Activated CD8-positive, alpha-beta memory T cell treated with anti-CD3 and anti-CD28 coated beads for 1 hour (primary cell): ENCODE measurements at places on chromosomes 1 and 21.

DNA sequence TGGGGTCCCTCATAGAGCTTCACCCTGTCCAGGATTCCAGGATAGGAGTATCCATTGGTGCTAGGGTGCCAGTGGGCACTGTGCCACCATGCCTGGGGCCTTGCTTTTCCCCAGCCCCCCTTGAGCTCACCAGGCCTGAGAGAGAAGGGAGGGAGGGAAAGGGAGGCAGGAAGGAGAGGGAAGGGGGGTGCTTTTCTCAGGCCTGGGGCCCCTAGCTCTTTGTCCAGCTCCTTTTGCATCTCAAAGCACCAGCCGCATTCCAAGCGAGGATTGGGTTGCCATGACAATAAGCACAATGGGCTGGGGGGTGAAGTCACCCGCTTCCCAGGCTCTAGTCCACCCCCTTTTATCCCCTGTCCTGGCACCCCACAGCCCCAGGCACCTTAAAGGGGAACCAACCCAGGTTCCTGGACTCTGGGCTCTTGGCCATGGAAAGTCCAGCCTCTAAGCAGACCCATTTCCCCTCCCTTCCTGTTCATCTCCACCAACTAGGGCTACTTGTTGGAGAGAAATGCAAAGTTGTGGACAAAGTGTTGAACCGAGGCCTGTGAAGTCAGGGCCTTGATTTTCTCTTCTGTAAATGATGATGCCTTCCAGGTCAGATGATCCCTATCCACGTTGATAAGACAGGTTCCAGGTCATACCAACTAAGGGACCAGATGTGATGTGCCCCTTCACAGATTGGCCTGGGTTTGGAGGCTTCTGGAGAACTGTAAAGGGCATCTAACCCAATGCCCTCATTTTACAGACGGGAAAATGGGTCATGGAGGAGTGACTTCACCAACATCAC, 11.4 kb downstream of the THBS3 start:
- no peak for DNase-seq

DNA sequence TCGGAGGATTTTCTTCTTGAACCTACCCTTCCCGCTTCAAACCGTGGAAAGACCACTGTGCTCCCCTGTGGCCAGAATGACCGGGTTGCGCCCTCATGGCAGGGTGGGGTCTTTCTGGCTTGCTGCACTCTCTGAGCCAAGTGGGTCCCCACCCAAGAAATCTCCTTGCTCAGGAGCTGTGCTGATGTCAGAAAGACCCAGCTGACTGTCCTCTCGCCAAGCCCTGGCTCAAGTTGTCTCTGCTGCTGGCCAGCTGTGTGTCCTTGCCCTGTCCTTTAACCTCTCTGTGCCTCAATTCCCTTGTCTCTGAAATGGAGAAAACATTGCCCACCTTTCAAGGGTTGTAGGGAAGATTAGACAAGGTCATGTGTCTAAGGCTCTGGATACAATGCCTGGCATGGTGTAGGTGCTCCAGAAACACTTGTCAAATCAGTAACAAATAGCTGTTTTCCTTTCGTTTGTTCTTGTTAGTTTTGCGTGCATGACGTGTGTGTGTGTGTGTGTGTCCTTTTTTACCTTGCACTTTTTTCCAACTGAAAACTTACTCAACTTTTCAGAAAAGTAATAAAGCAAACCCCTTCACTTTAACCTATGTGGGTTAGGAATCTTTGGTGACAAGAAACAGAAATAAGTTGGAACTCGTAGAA, 41.1 kb upstream of the RPL11 start:
- no peak for DNase-seq

- no peak for DNase-seq
Measured at GRCh38 chr1:208781391-208782045, 537.3 kb upstream of the PLXNA2 start.

DNA sequence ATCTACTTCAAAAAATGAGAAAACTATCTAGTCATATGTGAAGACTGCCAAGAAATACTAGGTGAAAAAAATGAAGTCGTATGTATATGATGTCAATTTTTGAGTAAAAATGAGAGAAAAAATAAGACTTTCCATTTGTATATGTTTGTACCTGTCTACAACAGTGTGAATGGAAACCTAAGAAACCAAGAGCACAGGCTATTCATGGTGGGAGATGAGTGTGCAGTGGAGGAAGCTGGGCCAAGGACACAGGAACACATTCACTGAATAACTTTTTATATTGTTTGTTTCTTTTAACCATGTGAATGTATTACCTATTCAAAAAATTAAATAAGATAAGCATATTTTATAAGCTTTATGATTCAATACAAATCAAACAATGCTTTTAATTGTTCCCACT, 67.0 kb downstream of the ERO1B start:
- no peak for DNase-seq

DNA sequence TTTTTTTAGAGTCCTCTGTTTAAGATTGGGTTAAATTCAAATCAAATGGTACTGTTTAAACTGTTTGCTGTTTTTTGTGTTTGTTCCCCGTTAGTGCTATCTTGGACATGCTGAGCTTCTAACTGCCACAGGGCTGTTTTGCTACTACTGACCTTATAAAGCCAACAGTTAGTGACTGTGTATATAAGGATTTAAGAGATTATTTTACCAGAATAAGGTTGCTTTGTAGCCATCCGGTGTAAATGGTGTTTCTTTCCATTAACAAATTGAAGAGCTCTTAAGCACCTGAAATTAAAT, 37.0 kb downstream of the ZNF281 start:
- DNase-seq: no peak

GRCh38 chr1:223887747-223888418, 42.1 kb upstream of the TP53BP2 start:
- no peak for DNase-seq

DNA sequence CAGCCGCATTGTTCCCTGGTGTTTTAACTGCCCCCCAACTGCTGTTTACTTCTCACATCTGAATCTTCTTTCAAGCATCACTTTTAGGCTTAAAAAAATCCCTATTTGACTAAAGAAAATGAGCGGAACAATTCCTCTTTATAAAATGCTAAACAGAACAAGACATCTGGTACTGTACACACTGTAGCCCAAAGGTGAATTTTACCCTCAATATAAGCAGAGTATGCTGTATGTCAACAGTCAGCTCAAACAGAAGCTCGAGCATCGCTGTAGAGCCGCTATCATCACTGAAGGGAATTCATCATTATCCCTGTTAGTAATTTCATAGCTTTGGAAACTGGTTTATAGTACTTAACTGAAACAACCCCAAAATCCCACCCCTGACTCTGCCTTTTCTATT, 85.3 kb downstream of the LRRC8D start:
- no peak for DNase-seq

GRCh38 chr1:7516341-7516740, 254.8 kb upstream of the VAMP3 start:
- no peak for DNase-seq

DNA sequence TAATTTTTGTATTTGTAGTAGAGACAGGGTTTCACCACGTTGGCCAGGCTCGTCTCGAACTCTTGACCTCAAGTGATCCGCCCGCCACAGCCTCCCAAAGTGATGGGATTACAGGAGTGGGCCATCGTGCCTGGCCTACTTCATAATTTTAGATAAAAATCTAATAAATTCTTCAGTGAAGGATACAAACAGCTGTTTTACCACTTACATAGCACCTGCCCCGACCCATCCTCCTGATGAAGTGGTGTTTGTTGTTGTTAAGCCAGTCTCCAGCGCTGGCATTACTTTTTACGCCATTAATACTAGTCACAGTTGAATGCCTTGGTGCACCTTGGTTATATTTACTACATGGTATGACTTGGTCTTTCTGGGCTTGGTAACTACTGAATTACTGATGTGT, 12.3 kb upstream of the RAP1GAP start:
- DNase-seq: no peak

- DNase-seq: no peak
Measured at GRCh38 chr1:164625004-164625617, 66.1 kb downstream of the PBX1 start.

DNA sequence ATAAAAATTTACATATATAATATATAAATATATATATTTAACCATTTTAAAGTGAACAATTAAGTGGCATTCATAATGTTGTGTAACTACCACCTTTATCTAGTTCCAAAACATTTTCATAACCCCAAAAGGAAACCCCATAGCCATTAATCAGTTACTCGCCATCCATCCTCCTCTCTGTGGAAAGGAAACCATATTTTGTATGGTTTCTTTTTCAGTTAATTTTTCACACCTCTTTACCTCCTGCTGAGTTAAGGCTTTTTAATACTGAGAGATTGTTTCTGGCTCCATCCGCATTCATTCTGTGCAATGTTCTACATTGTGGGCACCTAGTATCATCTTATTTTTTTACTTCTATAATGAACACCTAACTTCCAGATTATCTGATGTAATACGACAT, 512.1 kb downstream of the LMO4 start:
- DNase-seq: no peak

- no peak for DNase-seq
Measured at GRCh38 chr1:20949871-20950590, 162.9 kb upstream of the HP1BP3 start.

- no peak for DNase-seq
Measured at GRCh38 chr1:103997631-103998030, 247.9 kb downstream of the AMY1C start.

GRCh38 chr21:16678429-16679160, 834.2 kb upstream of the CXADR start:
- DNase-seq: no peak

- DNase-seq: no peak
Measured at GRCh38 chr1:46406881-46407608, 12.9 kb downstream of the FAAH start.

DNA sequence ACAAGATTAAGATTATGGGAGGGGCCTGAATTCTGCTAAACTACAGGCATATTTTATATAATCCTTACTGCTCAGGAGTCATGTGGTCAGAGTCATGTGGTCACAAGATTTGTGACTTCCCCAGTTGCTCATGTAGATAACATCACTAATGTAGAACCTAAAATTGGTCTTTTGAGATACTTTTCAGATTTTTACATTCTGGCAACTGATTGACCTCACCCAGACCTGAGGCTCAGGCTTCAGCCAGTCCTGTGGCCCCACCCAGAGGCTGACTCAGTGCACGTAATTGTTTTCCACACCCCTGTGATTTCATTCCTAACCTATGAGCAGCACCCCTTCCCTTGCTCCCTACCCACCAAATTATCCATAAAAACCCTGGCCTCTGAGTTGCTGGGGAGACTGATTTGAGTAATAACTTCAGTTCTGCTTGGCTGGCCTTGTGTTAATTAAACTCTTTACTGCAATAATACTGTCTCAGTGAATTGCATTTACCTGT, 41.7 kb upstream of the ZNF326 start:
- no peak for DNase-seq

- DNase-seq: no peak
Measured at GRCh38 chr1:193318347-193318746, 131.9 kb upstream of the B3GALT2 start.

GRCh38 chr21:26041431-26042180, 129.0 kb downstream of the APP start:
- no peak for DNase-seq

- DNase-seq: no peak
Measured at GRCh38 chr1:64042331-64043100, 160.9 kb upstream of the UBE2U start.

DNA sequence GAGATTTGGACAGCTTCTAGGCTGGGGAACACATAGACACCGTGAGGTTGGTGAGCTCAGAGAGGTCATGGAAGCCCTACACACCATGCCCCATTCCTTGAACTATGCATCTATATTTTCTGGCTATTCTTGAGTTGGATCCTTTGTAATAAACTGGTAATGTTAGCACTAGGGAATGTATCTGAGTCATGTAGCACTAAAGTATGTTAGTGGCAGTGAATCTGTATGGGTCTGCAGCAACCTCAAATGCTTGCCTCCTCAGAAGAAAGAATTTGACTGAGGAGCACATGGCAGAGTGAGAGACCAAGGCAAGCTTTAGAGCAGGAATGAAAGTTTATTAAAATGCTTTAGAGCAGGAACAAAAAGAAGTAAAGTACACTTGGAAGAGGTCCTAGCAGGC, 43.7 kb upstream of the LRRC7 start:
- no peak for DNase-seq

- no peak for DNase-seq
Measured at GRCh38 chr21:38952890-38953289, 147.2 kb downstream of the ETS2 start.

GRCh38 chr1:195951313-195951712, 656.9 kb downstream of the KCNT2 start:
- no peak for DNase-seq

- peak; percentile 11 for DNase-seq
Measured at GRCh38 chr1:201739492-201740085, 89.4 kb upstream of the IPO9 start.

GRCh38 chr1:13901039-13901438, 201.1 kb downstream of the PRDM2 start:
- no peak for DNase-seq

- DNase-seq: no peak
Measured at GRCh38 chr1:38256072-38256471, 209.5 kb upstream of the POU3F1 start.

GRCh38 chr1:211155040-211155439, 21.1 kb upstream of the KCNH1 start:
- no peak for DNase-seq

DNA sequence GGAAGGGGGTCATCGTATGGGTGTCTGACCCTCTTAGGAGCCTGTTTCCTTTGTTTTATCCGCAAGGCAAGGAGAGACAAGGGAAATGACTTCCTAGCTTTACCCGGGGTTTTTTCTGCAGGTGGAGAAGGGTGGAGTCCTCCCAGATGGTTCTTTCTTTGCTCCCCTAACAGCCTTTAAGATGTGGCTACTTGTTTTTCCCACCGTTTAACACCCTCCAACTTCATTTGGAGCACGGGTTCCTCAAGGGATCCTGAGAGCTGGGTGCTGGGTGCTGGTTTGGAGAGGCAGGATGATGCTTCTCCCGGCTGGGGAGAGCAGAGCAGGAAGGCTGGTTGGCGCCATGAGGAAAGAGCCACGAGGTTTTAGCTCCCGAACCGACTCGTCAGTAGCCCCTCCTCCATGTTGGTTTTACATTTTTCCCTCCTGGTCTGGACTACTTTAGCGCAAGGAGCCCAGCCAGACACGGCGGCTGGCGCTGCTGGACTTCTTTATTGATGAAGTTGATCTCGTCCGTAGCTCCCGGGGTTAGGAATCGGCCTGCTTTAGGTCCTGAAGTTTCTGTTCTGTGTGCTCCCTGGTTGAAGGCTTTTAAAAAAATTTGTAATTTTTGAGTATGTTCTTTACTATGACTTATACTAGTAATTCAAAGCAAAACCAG, 1.4 kb downstream of the UCK2 start:
- DNase-seq: no peak

- no peak for DNase-seq
Measured at GRCh38 chr1:199122532-199123311, 483.9 kb downstream of the PTPRC start.

DNA sequence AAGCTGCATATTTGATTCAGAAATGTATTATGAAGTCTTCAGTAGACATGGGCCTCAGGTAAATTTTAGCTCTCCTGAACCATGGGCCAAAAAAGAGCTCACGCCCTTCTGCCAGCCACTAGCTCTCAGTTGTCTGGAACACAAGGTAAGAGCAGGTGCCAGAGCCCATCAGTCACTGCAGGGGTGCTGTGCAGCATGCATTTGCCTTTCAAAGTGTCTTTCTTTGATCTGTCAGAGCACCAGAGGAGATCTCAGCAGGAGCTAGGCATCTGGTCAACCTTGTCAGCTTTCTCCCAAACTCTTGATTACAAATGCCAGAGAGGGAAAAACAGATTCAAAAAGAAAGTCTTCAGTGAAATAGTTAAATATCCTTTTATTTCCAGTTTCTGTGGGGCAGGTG, 332.3 kb downstream of the COL11A1 start:
- DNase-seq: no peak

GRCh38 chr1:70487910-70488665, 77.0 kb downstream of the CTH start:
- DNase-seq: no peak

- DNase-seq: no peak
Measured at GRCh38 chr1:95384567-95384966, 150.6 kb downstream of the RWDD3 start.
